ENCODE measurements at places on chromosomes 5 and 9.
A peak's percentile ranks its signal among the peaks of the same experiment; 100 is the strongest.

DNA sequence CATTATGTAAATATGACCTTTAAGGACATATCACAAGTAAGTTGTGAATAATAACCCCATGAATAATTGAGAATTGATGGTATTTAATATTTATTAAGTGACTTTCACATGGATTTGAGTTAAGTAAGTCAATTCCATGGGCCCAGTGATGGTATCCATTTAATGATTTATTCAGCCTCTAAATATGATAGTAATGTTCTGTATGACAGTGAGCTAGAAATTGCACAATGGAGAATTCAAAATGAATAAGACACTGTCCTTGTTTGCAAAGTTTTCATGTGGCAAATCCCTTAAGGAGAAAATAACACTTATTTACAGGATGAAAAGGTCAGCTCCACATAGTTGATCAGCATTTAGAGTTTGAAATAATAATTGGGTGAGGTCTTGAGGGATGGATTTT, 160.7 kb downstream of the PDE4D start:
- DNase-seq = no peak

- no peak for DNase-seq
Measured at GRCh38 chr5:17991775-17992174, 357.5 kb downstream of the TAF11L14 start.

DNA sequence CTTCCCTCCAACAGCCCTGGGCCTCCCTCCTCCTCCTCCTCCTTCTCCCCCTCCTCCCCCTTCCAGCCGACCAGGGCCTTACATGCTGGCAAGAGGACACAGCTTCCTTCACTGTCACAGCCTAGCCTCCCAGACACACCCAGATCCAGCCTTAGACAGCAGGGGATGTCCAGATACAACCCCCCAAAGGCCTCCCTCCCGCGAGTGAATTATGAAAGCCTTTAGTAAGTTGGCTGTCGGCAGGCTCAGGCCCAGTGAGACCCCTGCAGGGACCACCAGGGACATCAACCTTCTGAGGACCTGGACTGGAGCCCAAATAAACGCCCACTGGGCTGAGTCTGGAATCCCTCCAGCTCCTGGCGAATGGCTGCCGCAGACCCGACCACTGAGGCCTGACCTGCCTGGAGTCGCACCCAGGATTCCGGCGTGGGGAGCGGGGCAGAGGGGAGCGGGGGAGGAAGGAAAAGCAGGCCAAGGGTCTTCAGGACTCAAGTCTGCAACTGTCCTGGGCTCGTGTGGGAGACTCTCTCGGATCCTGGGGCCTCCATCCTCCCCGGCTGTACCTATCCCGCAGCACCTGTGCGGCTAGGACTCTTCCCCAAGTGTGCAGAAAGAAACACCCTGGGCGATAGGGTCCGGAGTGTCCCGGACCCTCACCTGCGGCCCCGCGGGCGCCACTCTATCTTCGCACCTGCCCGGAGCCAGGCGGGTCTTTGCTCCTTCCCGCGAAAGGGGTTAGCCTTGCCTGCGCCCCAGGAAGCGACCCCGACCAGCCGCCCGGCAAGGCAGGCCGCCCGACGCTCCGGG, 705 bp downstream of the SEPTIN8 start:
- DNase-seq = peak; percentile 53

DNA sequence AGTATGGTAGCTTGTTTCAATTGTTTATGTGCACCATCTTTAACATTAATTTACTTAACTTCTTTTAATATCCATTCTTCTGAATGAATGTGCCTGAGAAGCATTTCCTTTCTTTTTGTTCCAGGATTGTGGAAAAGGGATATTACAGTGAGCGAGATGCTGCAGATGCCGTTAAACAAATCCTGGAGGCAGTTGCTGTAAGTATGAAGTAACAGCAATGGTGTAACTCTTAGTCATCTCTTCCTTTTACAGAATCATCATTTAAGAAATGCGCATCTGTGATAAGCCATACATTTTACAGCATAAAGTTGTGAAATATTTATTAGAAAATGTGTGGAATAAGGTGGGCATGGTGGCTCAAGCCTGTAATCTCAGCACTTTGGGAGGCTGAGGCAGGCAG, 117.7 kb downstream of the STARD4 start:
- no peak for DNase-seq
